Left kidney (tissue), 8 donors: ENCODE measurements at places on chromosomes 3 and 15. TPM values are rescaled to one million over a fixed set of nuclear protein-coding genes. Genes with fewer than 3 reads are reported as not detected.

Gene PLSCR1
- polyA plus RNA-seq, result 98.5 TPM

Gene GATM
- 242 TPM for polyA plus RNA-seq

Gene GREM1
- 0.52 TPM for polyA plus RNA-seq

Gene CFAP100
- 1.7 TPM for polyA plus RNA-seq

Gene MTFMT
- 19.9 TPM for polyA plus RNA-seq

Gene CAND2
- polyA plus RNA-seq, result 7.5 TPM

Gene TTLL13
- 0.45 TPM for polyA plus RNA-seq

Gene DLG1
- 96.9 TPM for polyA plus RNA-seq

Gene C2CD4B
- polyA plus RNA-seq, result 0.28 TPM

Gene RETNLB
- not detected for polyA plus RNA-seq

Gene ANKRD34C
- 0.10 TPM for polyA plus RNA-seq

Gene THBS1
- 184 TPM for polyA plus RNA-seq

Gene TRIM42
- not detected for polyA plus RNA-seq

Gene IRAK2
- 1.00 TPM for polyA plus RNA-seq

Gene ALG1L2
- polyA plus RNA-seq, result 3.3 TPM

Gene TICRR
- 17.9 TPM for polyA plus RNA-seq

Gene GOLGA8T
- 0.35 TPM for polyA plus RNA-seq

Gene LNP1
- 6.8 TPM for polyA plus RNA-seq

Gene GATA2
- 32.1 TPM for polyA plus RNA-seq

Gene SORD
- 41.2 TPM for polyA plus RNA-seq

Gene FANCD2OS
- 0.81 TPM for polyA plus RNA-seq

Gene SNX22
- 1.9 TPM for polyA plus RNA-seq

Gene IL17RD
- 66.6 TPM for polyA plus RNA-seq

Gene GCNT3
- polyA plus RNA-seq, result 0.57 TPM

Gene TRIM71
- 10.4 TPM for polyA plus RNA-seq

Gene ANKRD63
- polyA plus RNA-seq, result 0.17 TPM

Gene CP
- 0.70 TPM for polyA plus RNA-seq

Gene ST8SIA2
- 5.3 TPM for polyA plus RNA-seq

Gene NR2E3
- 1.0 TPM for polyA plus RNA-seq

Gene UROC1
- polyA plus RNA-seq, result 0.15 TPM

Gene RASGRP1
- polyA plus RNA-seq, result 15.1 TPM

Gene ALDH1A2
- polyA plus RNA-seq, result 284 TPM

Gene POTEB3
- polyA plus RNA-seq, result not detected

Gene ZNF35
- 14.0 TPM for polyA plus RNA-seq

Gene MNS1
- 35.2 TPM for polyA plus RNA-seq

Gene CXCR6
- polyA plus RNA-seq, result 0.63 TPM

Gene CIP2A
- 28.5 TPM for polyA plus RNA-seq

Gene CIB2
- 35.2 TPM for polyA plus RNA-seq

Gene SLC38A3
- polyA plus RNA-seq, result 9.4 TPM

Gene PARP3
- 18.0 TPM for polyA plus RNA-seq

Gene PLIN1
- 1.4 TPM for polyA plus RNA-seq

Gene NAALADL2
- 19.9 TPM for polyA plus RNA-seq

Gene SAXO2
- 8.0 TPM for polyA plus RNA-seq

Gene ISLR2
- 0.93 TPM for polyA plus RNA-seq

Gene PPP2R3A
- polyA plus RNA-seq, result 25.0 TPM

Gene SCAANT1
- 1.0 TPM for polyA plus RNA-seq

Gene CHRM5
- 0.35 TPM for polyA plus RNA-seq

Gene ATP13A5
- polyA plus RNA-seq, result 0.22 TPM

Gene PLSCR4
- 18.3 TPM for polyA plus RNA-seq
